ENCODE measurements at places on chromosomes 5 and 9.

DNA sequence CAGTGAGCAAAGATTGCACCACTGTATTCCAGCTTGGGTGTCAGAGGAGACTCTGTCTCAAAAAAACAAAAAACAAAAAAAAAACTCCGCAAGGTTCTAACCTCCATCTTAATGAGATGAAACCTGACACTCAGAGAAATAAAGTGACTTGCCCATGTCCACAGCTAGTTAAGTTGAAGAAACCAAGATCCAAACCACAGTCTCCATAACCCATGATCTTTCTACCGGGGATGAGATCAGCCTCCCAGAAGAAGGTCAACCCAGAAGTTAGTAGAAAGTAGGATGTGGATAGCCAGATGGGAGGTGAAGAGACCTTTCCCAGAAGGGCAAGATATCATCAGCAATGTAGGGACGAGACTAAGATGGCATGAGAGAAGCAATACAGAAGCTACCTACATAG is 140.4 kb upstream of the ADRA1B start:
- DNase-seq: no peak

- DNase-seq: no peak
These were observed 169.7 kb downstream of the NPR3 start for GRCh38 chr5:32880796-32881195.

- DNase-seq: no peak
These were observed 158.2 kb downstream of the MACROH2A1 start for GRCh38 chr5:135240781-135241360.

GRCh38 chr5:169279125-169279524 is 21.8 kb downstream of the SLIT3 start:
- DNase-seq: no peak

GRCh38 chr5:51657340-51658240 is 274.3 kb downstream of the ISL1 start:
- no peak for DNase-seq

DNA sequence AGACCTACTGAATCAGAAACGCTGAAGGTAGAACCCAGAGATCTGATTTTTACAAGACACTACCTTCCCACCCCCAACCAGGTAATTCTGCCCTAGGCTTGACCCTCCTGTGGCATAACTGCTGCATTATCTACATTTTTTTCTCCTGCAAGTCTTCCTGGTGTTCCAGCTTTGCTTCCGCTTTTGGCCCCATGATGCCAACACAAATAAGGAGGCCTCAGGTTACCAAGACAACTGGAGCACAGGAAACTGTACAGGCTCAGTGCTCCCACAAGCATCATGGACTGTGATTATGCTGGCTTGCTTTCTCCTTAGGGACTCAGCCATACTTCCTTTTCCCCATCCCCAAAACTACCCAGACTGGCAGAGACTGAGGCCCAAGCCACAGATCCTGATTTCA is 6.6 kb upstream of the MSMP start:
- DNase-seq: no peak

DNA sequence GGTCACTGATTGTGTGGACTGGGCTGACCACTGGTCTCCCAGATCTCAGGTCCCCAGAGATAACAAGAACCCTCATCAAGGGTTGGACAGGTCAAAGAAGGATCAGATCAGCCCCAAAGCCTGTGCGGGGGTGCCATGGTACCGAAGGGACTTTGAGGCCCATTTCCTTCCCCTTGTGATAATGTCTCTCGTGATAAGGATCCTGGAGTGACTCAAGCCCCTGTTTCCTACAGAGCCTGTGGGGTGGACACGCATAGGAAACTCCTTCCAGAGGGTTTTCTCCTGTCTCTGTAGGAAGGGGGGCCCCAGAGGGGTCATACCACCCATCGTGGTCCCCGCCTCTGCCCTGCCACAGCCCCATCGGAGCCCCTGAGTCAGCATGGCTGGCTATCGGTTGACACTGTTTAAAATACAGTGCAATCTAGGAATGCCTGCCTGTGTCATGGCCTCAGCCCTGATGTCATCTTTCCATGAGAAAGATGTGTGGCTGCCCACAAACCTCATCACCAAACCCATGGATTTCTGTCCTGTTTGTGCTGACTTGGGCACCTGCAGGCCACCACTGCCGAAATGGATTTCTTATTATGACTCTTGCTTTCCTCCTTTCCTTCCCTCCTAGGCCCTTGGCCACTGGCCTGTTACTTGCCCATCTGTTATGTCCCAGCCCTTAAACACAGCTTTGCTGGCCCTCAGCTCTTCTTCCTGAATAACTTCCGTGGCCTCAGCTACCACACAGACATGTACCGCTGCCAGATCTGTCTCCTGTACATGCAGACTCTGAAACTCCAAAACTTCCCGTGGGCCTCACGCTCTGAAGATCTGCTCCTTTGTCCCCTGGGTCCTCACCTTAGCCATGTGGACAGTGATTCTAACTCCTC is 2.9 kb upstream of the CSF2 start:
- no peak for DNase-seq

Data from stimulated activated naive CD8-positive, alpha-beta T cell treated with anti-CD3 and anti-CD28 coated beads, Interleukin-15, amount 100 ng/mL, for 72 hours (primary cell).